Endothelial cell of umbilical vein (primary cell): ENCODE measurements at places on chromosomes 12 and 14. TPM values are rescaled to one million over a fixed set of nuclear protein-coding genes. Genes with fewer than 3 reads are reported as not detected.

GALNT16 gene
- 0.49 and 1.0 TPM in 2 replicates for total RNA-seq

DNA sequence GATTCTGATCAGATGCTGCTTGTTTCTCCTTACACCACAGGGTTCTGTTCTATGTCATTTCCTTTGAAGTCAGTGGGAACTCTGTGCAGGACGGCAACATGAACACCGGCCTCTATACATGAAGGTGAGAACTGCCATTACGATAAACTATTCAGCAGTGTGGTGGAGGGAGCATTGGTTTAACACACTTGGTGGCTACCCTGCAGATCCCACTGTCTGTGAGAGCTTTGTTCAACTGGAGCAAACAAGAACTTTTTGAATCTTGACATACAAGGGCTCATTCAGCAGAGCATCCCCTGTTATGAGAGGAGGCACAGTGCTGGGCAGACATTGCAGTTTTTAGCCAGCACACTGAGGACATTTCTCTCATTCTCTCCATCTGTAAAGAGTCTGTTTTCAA is 10.7 kb upstream of the FRS2 start:
- no peak for DNase-seq

- no peak for DNase-seq
These were observed 163.1 kb downstream of the CACNA1C start for GRCh38 chr12:2215709-2216560.

- no peak for DNase-seq
These were observed 19.6 kb downstream of the SLC8B1 start for GRCh38 chr12:113315358-113315757.

DNA sequence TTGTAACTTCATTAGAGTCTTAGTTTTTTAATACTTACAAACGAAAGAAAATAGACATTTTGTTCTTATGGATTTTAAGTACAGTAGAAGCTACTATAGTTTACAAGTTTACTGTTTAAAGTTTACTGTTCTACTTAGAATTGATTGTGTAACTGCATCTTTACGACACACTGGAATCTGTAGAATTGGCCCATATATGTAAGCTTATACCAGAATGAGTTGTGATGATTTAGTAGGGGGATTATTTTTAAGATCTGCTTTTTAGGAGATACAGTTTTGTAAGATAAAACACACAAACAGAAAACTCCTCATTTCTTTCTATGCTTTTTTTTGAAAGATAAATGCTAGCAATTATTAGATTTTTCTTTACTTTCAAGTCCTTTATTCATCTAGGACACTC is 30.2 kb upstream of the NAV3 start:
- no peak for DNase-seq

- no peak for DNase-seq
These were observed 1.6 kb downstream of the CACNA1C start for GRCh38 chr12:2054091-2055018.

DNA sequence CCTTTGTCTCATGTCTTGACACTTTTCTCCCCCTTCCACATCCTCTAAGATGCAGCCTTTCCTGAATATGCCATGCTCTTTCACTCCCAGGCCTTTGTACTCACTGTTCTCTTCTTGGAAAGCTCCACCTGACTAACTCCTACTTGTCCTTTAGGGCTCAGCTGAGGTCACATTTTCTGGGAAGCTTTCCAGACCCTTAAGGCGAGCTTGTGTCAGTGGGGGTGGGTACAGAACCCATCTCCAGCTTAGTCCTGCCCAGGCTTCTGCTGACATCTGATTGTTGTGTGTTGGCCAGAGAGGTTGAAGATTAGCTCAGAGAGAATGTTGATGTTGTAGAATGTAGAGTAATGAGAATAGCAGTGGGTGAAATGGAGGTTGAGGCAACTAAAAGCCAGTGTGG is 2.9 kb upstream of the TSFM start:
- no peak for DNase-seq

CCER1 gene
- total RNA-seq = not detected in 2 replicates

- DNase-seq = no peak
These were observed 1.9 kb upstream of the ARL6IP4 start for GRCh38 chr12:122978507-122978955.

TEX22 gene
- 1.1 and 2.1 TPM in 2 replicates for total RNA-seq

- DNase-seq = no peak
These were observed 1.9 kb downstream of the TMTC3 start for GRCh38 chr12:88144037-88144436.

GRCh38 chr14:76413962-76414600 is 38.1 kb downstream of the ESRRB start:
- DNase-seq = no peak

DNA sequence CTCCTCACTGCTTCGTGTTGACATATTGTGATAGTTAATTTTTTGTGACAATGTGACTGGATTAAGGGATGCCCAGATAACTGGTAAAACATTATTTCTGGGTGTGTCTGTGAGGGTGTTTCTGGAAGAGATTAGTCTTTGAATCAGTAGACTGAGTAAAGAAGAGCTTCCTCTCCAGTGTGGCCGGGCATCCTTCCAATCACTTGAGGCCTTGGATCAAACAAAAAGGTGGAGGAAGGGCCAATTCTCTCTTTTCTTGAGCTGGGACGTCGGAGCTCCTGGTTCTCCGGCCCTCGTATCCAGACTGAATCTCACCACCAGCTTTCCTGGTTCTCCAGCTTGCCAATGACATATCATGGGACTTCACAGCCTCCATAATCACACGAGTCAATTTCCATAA is 240.4 kb downstream of the CHST11 start:
- DNase-seq = no peak

- peak; percentile 70 for DNase-seq
These were observed 9.2 kb upstream of the CCDC196 start for GRCh38 chr14:66476964-66477363.

MIPOL1 gene
- 31.3 and 33.5 TPM in 2 replicates for total RNA-seq

DNA sequence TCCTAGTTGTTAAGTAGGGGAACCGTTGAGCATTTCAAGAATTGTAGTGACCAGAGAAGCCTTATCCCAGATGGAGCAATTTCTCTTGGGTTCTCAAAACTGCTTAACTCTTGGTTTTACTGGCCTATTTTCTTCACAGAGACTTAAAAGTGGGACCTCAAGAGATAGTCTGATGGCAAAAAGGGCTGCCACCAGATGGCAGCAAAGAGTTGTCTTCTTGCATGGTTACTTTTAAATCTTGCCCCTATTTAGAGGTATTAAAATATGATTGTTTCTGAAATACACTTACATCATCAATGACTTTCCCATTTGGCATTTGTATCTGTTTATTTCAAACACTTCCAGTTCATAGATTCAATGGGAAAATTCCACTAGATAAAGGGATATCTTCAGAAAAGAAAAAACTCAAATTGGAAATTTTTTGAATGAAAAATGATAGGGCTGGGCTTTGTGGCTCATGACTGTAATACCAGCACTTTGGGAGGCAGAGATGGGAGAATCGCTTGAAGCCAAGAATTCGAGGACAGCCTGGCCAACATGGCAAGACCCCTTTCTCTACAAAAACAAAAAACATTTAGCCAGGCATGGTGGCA is 69.9 kb upstream of the CNTN1 start:
- DNase-seq = peak; percentile 57

- peak; percentile 18 for DNase-seq
These were observed 897 bp upstream of the TEX22 start for GRCh38 chr14:105397350-105397931.

SNRPF gene
- total RNA-seq = 36.6 and 40.7 TPM in 2 replicates

MLEC gene
- 132 and 144 TPM in 2 replicates for total RNA-seq

LGR5 gene
- not detected in 2 replicates for total RNA-seq

EPYC gene
- not detected in 2 replicates for total RNA-seq

DNA sequence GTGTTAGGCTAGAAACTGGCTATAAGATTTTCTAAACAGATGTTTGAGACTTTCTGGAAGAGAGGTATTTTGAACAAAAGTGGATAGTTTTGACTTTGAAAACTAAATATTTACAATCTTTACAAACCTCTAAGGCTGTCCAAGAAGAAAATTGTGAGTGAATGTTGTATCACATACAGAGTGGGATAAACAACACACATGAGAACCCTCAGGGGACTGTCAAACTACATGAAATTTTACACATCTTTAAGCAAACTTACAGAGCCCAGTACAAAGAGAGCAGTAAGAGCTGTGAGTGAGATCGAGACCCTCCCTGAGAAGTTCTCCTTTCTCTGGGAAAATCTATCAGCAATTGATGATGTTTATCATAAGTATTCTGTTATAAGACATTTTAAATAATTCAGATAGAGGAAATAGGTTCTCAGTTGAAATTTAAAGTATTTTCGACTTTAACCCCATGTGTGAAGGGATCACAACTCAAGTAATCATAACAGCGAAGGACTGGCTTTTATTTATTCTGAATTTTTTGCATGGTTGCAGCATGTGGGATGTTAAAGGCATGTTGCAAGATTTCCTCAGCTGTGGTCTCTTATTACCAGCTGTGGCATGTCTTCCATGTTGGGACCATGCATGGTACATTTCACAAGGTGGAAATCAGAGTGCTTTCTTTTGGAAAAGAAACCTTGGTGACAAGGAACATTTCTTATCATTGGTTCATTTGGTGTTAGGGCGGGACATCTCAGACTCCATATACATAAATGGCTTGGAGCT is 264.0 kb upstream of the PRICKLE1 start:
- no peak for DNase-seq

SELPLG gene
- 0.62 and 1.2 TPM in 2 replicates for total RNA-seq

DLGAP5 gene
- total RNA-seq = 83.2 and 83.5 TPM in 2 replicates

DNA sequence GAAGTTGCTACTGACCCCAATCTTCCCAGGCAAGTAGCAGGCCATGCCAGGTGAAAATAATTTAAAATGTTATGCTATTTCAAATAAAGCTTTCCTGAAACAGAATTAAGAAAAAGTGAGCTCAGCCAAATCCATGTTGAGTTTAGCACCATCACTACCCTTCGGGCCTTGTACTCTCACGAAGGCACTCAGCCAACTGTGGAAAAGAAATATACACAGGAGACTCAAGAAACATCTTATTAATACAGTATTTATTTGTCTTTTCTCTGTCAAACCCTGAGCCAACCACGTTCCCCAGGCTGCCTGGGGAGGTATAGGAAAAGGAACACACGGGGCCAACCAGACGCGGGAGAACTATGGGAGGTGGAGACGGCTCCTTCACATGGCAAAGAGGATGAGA is 10.9 kb downstream of the ATP5MC2 start:
- DNase-seq = no peak

DNA sequence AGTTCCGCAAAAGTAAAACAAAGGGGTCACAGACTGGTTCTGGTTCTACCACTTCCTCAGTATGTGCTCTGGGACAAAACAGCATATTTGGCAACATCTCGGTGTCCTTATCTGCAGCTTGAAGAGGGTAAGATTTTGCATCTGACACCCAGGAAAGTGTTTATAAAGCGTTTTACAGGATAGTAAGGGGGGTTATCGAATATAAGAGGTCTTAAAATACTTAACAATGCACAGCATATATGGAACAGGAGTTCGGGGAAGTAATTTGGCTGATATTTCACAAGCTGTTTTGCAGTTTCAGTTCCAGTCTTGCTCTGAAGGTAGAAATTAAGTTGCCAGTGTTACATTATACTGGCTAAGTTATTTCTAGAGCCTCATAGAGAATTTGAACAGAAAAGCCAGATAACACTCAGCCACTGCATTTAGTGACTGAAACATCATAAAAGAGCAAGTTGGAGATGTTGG is 904 bp upstream of the MAP4K5 start:
- no peak for DNase-seq

- DNase-seq = peak; percentile 25
These were observed 5.8 kb downstream of the KMT5A start for GRCh38 chr12:123389560-123390351.
